Amygdala (tissue), 56 donors: ENCODE measurements at places on chromosomes 1 and 21.
A peak's percentile ranks its signal among the peaks of the same experiment; 100 is the strongest.

DNA sequence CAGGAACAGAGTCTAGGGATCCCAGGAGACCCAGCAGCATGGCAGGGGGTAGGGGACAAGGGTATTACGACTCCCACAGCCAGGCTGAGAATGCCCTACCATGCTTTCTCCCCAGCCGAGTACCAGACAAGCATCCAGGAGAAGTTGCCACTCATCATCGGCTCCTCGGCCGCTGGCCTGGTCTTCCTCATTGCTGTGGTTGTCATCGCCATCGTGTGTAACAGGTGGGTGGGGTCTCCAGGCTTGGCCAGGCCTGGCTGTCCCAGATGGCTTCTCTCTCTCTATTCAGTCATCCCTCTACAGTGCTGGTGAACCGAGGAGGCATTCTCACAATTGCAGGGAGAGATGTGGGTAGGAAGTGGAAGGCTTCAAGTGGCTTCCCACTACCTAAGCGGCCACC is 77.3 kb downstream of the LACTBL1 start:
- DNase-seq = no peak

DNA sequence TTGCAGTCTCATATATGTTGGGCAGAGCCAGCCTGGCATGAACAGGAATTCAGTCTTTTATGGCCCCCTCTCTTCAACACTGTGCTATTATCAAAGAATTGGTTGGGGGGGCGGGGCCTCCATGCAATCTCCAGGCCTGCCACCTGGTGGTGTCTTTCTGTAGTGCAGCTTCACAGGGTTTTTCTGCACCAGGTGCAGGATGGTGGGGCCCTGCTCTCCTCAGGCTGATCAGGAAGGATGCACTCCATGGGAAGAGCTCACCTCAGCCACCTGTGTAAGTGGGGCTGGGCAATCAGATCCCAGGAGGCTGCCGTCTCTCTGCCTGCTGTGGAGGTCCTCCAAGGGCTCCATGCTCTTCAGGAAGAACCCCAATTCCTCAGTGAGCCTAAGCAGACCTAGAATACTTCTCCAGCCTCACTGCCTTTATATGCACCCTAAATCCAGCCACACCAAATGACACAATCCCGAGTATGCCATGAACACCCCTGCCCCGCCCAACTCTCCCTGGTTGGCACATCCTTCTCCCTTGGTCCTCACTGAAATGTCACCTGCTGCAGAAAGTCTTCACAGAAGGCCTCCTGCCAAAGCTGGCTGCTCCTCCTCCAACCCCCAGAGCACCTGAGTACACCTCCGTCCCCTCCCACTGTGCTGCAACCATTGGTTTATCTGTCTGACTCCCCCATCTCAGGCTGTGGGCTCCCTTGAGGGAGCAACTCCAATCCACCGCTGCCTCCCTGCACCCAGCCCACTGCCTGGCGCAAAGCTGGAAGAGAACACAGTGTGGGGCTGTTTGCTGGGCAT is 16.5 kb downstream of the STK40 start:
- DNase-seq = peak; percentile 28

- no peak for DNase-seq
These were observed 131.0 kb downstream of the KCNT2 start for GRCh38 chr1:196477262-196477661.

- no peak for DNase-seq
These were observed 7.0 kb downstream of the TCHH start for GRCh38 chr1:152107984-152108881.

DNA sequence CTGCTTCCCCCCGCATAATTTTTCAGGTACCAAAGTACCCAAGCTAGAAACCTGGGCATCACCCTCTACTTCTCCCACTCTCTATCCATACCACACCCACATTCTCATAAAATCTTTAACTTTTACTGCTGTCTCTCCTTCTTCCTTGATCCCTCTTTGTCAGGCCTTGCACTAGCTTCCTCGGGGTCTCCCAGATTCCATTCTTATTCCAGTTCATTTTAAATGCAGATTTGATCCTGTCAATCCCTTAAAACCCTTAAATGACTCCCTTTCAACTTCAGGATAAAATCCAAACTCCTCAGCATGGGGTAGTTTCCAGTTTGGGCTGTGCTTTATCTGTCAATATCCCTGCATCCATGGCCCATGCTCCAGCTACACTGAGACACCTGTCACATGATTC is 343.5 kb downstream of the PBX1 start:
- DNase-seq = no peak

- no peak for DNase-seq
These were observed 33.9 kb upstream of the CAMK1G start for GRCh38 chr1:209549443-209550205.

DNA sequence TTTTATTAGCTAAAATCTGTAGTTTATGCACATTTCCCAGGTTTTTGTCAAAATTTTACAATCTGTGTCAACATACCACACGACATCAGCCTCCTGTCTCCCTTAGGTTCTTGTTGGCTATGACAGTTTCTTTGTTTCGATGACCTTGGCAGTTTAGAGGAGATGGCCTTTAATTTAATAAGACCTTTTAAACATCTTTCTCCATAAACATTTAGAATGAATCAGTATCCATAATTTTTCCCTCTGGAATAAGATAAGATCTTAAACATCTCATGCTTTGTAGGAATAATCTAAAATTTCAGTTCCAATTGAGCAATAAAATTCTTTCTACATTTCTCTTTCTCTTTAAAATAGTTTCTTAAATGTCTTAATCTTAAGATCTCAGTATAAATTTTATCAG is 28.7 kb upstream of the DYRK1A start:
- DNase-seq = no peak

GRCh38 chr1:111789666-111790316 is 34.1 kb downstream of the DDX20 start:
- no peak for DNase-seq

- DNase-seq = no peak
These were observed 12.6 kb upstream of the FMO2 start for GRCh38 chr1:171172471-171172870.

GRCh38 chr1:232493869-232494268 is 136.1 kb downstream of the SIPA1L2 start:
- no peak for DNase-seq

DNA sequence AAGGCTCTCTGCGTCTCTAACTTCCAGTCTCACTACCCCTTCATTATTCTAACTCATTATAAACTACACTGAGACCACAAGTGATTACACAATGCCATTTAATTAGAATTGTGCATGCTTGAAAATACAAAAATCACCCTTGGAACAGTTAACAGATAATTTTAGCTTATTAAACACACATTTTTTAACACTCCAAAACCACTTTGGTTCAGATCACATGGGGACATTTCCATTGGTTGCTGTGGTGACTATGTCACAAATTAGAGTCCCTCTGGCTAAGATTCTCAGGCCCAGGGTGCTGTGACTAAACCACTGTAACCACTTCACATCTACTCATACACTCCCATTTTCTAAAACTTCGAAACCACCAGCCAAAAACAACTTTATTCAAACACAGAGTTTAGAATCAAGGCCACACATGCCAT is 43.0 kb downstream of the JAK1 start:
- no peak for DNase-seq

DNA sequence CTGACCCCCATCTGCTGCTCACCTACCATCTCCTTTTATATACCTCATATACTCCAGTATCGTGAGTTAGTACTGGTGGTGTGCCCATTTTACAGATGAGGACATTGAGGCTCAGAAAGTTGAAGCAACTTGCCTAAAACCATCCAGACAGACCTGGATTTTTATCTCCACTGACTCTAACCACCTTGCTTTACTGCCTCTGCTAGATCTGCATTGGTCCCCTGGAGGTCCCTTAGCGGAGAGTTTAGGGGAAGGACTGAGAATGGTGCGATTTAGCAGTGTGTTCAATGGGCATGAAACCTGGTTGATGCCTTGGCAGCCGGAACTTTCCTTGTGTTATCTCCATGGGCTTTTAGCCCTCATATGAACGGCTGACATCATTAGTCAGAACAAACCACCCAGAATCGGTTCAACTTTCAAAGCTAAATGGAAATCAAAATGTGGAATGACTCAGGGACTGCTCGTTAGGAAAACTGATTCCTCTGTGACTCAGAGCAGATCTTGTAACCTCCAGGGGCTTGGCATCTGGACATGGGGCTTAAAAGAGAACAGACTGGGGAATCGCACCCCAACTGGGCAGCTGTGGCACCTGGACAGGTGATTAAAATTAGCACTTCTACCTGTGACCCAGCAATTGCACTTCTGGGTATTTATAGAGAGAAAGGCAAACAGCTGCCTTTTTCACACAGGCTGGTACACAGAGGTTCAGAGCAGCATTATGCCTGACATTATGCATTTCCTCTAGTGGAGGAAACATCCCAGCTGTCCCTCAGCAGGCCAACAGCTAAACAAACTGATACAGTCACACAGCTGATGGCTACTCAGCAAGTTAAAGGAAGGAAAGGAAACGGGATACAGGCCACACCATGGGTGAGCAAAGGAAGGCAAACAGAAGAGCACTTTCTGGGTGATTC is 25.3 kb downstream of the TMEM51 start:
- no peak for DNase-seq

- DNase-seq = no peak
These were observed 211.1 kb upstream of the C21orf91 start for GRCh38 chr21:18030248-18030647.
